ENCODE measurements at places on chromosomes 3 and 15. TPM values are rescaled to one million over a fixed set of nuclear protein-coding genes. Genes with fewer than 3 reads are reported as not detected.

Gene CD200
- total RNA-seq, result 45.3 TPM

DNA sequence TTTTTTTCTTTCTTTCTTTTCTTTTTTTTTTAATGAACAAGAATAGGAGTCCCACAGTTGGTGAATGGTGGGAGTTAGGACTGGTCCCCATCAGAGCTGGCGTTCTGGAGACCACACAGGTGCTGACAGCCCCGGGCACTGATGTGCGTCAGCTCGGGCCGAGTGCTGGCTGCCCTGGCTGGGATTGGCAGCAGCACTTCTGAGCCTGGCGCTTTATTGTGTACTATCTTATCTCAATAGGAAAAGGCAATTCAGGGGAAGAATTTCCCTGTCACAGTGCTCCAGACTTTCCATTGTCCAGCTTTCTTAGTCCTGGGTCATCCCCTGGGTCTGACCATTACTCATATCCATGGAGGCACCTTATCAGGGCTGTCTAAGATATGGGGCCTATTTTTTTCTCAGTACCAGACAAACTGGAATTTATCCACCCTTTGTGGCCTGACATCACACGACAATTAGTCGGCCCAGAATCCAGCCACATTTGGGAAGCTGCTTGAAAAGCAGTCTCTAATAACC is 54.1 kb downstream of the TMEM44 start:
- no peak for DNase-seq

- no peak for DNase-seq
These were observed 45.8 kb upstream of the LRRN1 start for GRCh38 chr3:3753416-3753815.

Gene GOLGA8S
- total RNA-seq, result 1.4 TPM

Gene SNX33
- 30.9 TPM for total RNA-seq

Gene STRA6
- 0.51 TPM for total RNA-seq

DNA sequence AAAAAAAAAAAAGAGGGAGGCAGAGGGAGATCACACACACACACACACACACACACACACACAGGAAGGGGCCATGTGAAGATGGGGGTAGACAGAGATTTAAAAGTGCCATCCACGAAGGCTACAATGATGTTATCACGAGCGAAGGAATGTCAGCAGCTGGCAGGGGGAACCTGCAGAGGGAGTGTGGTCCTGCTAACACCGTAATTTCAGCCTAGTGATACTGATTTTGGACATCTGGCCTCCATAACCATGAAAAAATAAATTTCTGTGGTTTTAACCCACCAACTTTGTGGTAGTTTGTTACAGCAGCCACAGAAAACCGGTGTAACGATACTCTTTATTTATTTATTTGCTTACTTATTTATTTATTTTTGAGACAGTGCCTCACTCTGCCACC is 76.0 kb downstream of the TMCO5A start:
- no peak for DNase-seq

DNA sequence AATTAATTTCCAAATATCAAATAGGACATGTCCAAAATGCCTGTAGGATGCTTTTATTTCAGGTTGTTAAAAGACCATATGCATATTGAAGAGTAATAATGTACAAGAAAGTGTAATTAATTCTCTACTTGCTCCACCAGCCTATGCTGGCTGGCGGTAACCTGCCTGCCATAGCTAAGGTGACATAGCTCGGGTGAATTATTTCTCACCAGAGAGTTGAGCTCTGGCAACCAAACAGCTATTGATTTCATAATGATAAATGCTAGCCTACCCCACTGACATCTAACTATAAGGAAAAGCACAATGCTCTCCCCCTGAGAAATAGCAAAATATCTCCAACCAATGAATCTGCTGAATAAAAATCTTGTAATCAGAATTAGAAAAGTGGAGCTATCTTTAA is 48.9 kb downstream of the GADL1 start:
- no peak for DNase-seq

- DNase-seq, result no peak
These were observed 34.8 kb upstream of the CEMIP start for GRCh38 chr15:80744415-80744814.

DNA sequence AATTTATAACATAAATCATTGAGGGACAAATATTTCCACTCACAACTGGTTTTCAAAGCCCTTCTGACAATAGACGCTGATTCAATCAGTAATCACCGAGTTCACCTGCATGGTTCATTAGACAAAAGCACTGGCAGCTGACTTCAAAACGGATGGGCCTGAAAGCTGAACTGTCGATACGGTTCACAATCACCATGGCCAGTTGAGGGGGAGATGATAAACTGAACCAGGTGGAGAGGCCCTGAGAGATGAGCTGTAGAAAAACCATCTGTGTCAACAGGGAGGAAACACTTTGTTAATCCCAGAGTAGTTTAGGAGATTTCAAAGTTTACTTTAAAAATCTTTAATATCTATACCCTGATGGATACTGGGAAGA is 75.0 kb downstream of the PEX5L start:
- DNase-seq, result no peak

GRCh38 chr3:124333931-124334640 is 342.2 kb upstream of the ROPN1 start:
- DNase-seq, result no peak

DNA sequence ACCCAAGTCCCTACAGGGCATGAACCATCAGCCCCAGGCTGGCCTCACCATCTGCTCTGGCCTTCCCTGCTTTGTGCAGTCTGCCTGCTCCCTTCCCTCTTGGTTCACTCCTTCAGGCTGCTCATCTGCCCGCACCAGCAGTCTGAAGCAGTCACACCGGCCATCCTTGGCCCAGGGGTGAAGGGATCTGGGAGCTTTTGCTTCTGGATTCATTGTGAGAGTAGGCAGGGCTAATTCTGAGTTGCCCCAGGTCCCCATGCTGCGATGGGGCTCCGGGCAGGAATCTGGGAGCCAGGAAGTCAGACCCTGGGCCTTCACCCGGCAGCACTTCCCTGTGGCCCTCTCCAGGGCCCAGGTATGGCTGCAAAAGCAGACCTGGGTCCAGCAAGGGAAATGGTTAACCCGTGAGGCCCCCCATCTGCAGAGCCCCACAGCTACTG is 99.7 kb downstream of the VGLL4 start:
- peak; percentile 30 for DNase-seq

DNA sequence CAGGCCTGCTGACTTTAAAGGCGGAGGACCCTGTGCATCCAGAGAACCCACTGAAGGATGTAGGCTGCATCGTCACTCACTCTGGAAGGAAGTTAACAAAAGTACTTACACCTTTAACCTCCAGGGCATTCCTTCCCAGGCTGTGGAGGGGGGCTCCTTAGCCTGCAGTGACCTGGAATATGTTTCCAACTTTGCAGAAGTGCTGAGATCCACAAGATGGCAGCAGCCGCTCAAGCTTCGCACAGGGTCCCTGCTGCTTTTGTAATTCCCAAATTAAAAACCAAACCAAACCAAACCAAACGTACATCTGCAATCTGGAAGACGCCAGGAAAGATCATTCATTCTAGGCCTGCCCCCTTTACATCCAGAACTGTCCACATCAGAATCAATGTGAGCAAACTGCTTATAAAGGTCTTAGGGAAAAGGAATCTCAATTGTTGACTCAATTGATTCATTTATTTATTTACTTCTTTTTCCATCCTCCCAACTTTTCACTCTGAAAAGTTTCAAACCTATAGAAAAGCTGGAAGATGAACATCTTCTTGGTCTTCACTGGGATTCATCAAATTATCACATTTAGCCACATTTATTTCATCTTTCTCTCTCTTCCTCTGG is 70.5 kb upstream of the KLHL25 start:
- no peak for DNase-seq

- no peak for DNase-seq
These were observed 126.7 kb downstream of the FOXB1 start for GRCh38 chr15:60130821-60131220.

DNA sequence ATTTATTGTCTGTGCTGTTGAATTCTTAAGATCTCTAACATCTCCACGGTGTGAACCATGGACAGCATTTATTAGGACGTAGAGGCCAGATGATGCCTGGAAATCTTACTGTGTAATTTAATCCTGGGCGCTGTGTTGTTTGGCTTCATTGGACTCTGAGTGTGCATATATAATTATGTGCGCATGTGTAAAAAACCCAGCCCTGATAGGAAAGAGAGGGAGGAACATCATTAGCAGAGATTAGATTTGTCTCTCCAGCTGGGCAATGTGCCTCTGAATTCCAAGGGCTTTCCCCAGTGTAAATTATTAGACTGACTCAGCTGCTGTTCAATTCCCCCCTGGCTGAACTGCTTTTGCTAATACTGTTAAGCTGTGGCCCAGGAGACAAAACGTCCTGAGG is 39.6 kb downstream of the MAP3K13 start:
- no peak for DNase-seq

DNA sequence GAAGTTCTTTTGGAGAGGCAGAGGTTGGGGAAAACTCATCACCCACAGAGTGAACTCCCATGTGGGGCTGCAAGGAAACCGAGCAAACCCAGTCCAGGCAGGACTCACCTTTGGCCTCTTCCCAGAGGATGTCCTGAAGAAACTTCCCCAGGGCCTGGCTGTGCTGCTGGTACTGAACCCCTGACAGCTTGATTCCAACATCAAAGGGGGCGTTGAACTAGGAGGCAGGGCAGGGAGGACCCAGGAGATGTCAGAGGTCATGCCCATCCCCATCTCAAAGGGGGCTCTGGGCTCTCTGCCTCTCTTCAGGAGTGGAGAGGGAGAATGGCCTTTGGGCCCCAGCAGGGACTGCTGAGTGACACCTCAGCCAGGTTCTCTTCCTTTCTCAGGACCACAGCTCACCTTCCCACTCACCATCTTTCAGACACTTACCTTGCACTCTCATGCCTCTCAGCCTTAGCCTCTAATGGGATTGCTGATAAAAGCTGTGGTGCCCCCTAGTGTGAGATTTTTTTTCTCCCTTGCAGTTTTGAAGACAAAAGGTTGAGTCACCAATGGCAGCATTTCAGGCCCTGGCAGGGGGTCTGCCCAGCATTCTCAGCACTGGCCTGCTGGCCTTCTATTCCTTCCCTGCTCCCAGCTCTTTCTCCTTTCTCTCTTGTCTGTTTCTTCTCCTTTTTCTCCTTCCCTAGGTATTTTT is 6.0 kb downstream of the GHRL start:
- DNase-seq, result no peak

Gene ADAMTS17
- 4.2 TPM for total RNA-seq

- no peak for DNase-seq
These were observed 67.8 kb downstream of the AAGAB start for GRCh38 chr15:67186688-67187087.

GRCh38 chr3:64460877-64461276 is 226.9 kb downstream of the ADAMTS9 start:
- DNase-seq, result no peak

GRCh38 chr3:57949785-57950615 is 58.2 kb upstream of the FLNB start:
- DNase-seq, result peak; percentile 85

Gene GOLGA6D
- total RNA-seq, result not detected

Gene NLGN1
- 15.5 TPM for total RNA-seq

DNA sequence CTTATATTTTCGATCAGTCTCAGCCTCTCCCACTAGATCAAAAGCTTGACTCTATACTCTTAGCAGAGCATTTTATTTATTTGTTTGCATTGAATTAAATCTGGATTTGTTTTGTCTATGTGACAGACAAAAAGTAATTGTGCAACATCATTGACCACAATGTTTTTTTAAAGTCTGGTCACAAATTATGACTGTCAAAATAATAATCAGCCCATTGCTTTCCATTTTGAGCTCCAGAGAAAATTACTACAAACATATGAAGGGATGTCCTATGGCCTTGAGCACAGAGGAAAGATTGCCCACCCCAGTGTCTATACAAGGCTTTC is 82.3 kb downstream of the FSIP1 start:
- no peak for DNase-seq

DNA sequence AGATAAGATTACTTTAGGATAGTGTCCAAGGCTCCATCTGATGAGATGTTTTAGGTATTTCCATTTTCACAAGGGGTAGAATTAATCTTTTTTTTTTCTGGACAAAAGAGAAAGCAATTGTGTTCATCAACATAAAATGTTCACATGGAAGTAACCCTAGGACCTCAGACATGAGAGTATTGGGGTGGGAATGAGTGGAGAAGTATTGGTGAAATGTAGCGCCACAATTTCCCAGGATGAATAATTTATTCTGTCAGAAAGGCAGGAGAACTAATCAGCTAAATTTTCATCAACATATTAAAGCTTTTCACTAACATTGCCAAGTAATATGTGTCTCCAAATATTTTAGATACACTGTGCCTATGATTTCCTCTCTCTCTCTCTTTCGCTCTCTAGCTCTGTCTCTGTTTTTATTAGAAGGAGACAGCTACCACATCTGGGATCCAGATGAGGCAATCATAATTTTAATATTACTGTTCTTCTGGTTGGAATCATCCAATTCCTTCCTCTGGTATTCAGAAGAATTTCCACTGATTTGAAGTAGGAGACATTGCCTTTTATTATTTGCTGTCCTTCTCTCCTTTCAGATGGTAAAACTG is 21.6 kb upstream of the ZNF280D start:
- DNase-seq, result no peak

Gene OCA2
- 3.0 TPM for total RNA-seq

DNA sequence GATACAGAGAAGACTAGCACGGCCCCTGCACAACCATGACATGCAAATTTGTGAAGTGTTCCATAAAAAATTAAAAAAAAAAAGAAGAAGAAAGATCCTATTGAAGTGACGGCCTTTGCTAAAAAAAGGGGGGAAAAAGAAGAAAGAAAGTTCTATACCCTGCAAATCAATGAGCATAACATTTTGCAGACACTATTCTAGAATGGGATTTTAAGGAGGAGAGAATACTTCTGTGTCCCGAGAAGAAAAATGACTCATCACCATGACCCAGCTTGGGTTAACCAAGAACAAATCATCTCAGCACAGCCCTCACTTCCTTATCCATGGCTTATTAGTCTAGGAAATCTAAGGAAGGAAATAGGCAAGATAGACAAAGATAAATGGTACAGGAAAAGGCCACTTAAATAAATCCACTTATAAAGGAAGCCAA is 7.4 kb upstream of the SH3BP5 start:
- no peak for DNase-seq

Gene SPATA12
- not detected for total RNA-seq

Gene CDHR4
- 1.1 TPM for total RNA-seq

DNA sequence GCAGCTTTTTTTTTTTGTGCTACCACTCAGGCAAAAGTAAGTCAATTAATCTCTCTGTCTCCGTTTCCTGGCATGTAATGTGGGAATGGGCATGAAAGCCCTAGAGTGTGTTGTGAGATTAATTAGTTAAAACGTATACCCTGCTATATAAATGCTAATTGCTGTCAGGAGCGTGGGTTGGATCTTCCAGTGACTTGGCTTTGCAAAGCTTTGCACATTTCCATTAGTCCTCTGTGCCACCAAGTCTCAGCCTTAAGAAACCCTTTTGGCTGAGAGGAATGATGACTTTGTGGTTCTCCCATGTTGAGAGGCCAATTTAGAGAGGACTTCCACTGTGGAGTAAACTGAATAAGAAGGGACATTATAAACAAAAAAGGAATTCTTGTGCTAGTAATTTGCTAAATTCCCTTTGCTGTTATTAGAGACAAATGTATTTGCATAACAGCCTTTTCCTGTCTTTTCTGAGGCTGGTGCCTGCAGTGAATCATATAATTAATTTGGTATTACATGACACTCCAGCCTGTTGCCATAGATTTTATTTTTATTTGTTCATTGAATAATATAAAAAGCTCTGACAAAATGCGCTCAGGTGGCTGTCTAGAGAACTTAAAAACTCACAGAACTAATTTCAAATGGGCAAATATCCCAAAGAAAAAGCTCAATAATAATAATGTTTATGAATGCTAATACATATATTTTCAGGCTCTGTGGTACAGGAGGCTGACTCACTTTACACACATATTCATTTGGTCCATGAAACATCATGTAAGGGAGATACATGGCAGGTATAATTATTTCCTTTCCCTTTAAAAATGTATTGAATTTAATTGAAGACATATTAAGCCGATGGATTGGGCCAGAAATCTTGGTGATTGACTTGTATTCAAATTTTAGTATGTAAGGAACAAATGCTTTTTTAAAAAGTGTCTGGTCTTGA is 82.7 kb downstream of the IL1RAP start:
- DNase-seq, result no peak
